ENCODE measurements at places on chromosomes 4 and X.

DNA sequence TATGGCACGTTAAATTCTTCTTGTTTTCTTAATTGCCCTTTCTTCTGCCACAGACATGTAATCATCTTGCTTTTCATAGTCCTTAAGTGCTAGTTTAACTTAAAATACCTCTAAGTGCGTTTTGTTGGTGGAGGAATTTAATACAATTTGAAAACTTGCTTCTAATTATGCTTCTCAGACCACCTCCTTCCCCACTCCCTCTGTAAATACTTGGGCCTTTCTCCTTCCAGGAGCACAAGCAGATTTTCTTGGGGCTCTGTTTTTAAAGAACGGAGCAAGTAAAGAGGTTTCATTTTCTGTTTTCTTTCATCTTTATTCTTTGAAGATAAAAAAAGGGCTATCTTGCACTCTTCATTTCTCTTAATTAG lies 559 bp upstream of the PCDH18 start:
- DNase-seq: no peak

DNA sequence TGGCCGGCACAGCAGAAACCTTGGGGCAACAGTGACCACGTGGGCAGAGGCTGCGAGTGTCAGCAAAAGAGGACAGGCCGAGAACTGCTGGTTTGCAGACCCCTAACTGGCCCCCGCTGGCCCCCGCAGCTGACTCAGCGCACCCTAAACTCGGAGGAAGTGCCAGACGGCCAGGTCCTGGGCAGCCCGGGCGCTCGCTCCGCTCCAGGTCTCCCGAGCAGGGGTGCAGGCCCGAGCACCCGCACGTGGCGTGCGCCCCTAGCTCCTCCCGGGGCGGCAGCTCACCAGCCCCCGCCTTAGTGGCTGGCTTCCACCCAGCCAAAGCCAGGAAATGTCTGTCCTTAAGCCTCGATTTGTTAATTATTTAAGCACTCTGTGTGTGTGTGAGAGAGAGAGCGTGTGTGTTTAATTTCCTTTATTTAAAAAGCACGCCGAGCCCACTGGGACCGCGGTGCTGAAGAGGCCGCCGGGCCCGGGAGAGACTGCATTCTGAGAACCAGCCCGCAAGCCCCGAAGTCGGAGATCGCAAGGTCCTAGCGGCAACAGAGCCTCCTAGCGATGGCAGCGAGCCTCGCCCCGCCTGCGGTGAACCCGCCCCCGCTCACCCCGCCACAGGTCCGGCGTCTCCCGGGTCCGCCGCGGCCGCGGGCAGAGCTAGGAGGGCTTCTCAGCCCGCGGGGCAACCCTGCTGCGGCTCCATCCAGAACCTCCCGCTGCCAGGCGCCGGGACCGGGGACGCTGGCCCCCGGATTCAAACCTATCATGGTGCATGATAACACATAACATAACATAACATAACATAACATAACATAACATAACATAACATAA lies 45.9 kb upstream of the CDKN2AIP start:
- peak; percentile 82 for DNase-seq

DNA sequence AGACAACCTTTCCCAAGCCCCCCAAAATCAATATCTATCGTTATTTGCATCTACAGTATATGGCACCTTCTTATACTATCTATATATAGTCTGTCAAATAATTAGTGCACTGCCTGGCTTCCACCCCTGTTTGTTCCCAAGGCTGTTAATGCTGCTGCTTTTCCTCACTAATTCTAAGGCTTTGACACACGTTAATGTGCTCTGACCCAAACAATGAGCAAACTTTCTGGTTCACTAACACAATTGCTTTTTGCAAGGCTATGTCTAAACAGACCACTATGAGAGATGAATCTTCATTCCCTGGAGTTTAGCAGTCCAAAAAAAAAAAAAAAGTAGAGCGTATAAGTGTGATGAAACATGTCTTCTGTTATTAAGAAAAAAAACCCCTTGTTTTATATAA lies 360.9 kb upstream of the AGA start:
- no peak for DNase-seq

GRCh38 chr4:41146196-41146595 lies 68.1 kb downstream of the APBB2 start:
- DNase-seq: no peak

GRCh38 chr4:158121161-158121579 lies 51.7 kb downstream of the GASK1B start:
- DNase-seq: no peak

DNA sequence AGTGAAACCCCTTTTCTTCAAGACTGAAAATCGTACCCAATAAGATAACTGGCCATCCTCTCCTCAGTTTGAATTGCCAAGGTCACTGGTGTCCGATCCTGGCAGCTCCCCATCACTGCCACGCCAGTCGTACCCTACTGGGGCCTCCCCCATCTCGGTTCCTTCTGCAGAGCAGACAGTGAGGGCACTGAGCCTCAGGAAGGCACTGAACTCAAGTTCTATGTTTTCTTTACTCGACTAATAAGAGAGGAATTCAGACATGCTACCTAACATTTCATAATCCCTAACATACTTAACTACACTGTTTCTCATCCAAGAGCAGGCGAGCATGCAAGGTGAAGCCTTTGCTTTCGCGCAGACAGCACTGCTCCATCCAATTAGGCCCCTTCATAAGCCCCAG lies 23.4 kb downstream of the ZFYVE28 start:
- no peak for DNase-seq

- DNase-seq: no peak
Measured at GRCh38 chrX:38552721-38553120, 8.6 kb upstream of the TSPAN7 start.

DNA sequence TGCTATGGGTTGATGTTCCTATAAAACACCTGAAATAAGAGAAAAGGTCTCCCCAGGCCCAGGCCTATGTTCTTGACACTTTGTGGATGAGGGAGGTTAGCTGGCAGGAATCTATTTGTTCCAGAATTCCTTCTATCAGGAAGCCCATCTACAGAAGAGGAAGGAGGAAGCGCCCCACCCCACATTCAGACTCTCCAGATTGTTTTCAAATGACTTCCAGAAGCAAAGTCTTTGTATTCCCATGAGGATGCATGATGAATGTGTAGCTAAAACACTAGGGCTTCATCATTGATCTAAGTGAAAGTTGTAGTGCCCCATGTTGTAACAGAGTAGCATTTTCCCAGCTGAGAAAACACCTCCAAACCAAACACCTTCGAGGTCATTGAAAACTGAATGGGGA lies 16.4 kb downstream of the OTC start:
- no peak for DNase-seq

DNA sequence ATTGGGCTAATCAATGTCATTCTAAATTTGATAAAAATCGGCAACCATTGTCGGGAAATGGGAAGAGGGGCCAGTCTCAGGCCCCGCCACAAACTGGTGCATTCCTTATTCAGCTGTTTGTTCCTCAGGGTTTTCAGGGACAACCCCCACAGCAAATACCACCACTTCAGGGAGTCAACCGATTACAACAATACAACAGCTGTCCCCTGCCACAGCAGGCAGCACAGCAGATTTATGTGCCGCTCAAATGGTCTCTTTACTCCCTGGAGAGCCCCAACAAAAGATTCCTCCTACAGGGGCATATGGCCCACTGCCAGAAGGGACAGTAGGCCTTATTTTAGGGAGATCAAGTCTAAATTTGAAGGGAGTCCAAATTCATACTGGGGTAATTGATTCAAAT lies 61.8 kb downstream of the ZNF732 start:
- no peak for DNase-seq

- no peak for DNase-seq
Measured at GRCh38 chrX:4825550-4825949, 1112.1 kb upstream of the PRKX start.

DNA sequence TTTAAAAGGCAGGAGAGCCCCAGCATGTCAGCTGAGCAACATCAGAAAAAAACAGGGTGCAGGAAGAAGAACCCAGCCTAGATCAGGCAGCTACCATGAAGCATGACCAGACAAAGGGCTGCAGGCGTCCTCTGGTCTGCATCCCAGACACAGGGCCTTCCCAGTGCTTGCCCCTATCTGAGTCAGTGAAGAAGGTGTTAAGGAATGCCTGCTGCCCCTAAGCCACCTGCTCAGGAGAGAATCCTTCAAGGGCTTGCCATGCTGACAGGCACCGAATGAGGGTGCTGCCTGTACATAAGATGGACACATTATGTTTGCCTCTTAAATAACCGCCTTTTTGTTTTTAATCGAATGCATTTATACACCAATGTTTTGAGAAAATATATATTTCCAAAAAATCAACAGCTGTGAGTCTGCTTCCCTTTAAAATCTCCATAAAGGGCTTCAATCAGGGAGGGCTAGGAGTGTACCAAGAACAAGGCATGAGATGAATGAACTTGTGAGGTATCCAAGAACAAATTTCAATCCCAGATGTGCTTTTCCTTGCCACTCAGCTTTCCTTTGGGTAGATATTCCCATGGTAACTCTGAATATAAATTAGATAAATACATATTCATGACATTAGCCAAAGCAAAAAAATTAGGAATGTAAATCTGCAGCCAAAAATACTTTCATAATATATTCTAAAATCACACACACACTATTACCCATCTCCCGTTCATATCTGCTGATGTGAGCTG lies 85.1 kb downstream of the SLC9A7 start:
- no peak for DNase-seq

GRCh38 chr4:16843831-16844508 lies 54.5 kb downstream of the LDB2 start:
- no peak for DNase-seq

DNA sequence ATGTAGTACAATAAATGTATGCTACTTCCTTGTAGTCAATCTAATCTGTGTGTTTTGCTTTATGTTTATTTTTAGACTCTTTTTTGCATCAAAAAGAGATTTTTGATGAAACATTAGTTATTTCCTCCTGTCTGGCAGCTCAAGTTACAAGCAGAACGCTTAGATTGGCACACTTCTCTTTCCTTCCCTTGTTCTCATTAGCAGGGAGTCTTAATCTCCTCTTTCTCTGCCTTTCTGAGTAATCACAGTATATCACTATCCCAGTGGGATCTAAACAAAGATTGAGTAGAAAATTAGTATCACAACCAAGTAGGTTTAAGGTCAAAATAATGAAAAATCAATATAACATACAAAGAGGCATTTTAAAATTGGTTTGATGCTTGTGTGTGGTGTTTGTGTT lies 1192.6 kb downstream of the C4orf33 start:
- no peak for DNase-seq

GRCh38 chr4:75561789-75562188 lies 5.9 kb downstream of the ODAPH start:
- DNase-seq: no peak

GRCh38 chr4:25788703-25789238 lies 74.0 kb downstream of the SEL1L3 start:
- no peak for DNase-seq

DNA sequence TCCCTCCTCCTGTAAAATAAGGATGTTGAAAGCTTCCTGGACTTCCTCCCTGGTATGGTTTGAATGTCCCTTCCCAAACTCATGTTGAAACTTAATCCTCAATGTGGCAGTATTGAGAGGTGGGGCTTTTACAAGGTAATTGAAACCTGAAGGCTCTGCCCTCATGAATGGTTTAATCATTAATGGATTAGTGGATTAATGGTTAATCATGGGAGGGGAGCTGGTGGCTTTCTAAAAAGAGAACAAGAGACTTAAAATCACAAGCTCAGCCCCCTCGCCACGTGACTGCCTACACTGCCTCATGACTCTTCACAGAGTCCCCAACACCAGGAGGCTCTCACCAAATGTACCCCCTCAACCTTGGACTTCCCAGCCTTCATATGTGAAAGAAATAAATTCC lies 124.6 kb upstream of the ANXA3 start:
- DNase-seq: no peak

DNA sequence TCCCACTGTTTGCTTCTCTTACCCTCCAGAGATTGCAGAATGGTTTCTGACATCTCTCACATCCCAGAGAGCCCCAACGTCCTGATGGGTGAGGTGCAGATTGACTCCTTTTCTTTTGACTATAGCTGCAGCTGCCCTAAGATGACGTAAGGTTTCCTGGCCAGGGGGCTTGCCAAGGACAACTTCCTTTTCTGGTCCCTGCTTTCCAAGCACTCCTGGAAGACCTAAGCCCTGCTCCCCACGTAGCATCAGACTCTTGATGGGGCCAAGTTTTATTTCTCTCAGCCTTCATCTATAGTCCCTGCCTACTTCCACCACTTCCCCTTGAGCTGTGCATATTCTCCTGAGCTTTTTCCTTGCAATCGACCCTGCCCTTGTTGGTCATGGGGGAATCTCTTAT lies 497.7 kb downstream of the IDS start:
- DNase-seq: no peak

DNA sequence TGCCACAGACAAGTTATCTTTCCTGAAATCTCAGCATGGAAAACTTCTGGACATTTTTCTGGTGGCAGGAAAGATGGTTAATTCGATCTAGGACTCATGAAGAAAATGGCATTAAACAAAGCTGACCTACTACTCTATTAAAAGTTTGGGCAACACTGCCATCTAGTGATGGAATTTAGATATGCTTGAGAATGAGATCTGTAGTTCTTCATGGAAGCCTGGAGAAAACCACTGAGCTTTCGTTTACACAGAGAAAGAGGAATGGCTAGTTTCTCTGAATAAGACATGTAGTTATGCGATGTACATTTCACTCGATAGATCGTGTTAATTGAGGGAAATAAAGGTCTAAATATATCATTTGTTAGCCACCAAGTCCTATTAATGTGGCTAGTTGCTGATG lies 51.7 kb upstream of the CHRDL1 start:
- DNase-seq: no peak

GRCh38 chr4:172055046-172055445 lies 241.8 kb downstream of the GALNTL6 start:
- DNase-seq: no peak
